ENCODE measurements at places on chromosomes 3 and 15. TPM values are rescaled to one million over a fixed set of nuclear protein-coding genes. Genes with fewer than 3 reads are reported as not detected.

CCDC14 gene
- total RNA-seq: 40.9 TPM

DNA sequence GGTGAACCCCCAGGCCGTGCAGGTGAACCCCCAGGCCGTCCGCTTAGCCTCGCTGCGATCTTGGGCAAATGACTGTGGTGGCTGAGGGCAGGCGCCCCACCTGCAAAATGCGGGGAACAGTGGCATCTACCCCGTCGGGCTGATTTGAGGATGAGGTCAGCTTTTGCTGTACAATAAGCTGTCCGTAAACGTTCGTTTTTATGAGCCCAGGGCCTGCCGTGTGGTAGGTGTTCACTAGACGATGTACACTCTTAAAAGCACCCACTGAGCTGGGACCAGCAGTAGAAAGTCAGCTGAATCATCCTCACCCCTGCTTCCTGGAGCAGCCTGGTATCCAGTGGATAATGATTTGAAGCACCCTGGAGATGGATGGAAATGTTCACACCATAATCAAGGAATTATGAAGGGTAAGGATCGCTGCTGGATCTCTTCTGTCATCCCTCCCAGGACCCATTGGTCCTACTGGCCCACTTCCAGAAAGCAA lies 943 bp upstream of the PCSK6 start:
- H3K4me3 ChIP-seq: no peak overlapping the region
- no peak for DNase-seq
- no peak overlapping the region for H3K27ac ChIP-seq

DNA sequence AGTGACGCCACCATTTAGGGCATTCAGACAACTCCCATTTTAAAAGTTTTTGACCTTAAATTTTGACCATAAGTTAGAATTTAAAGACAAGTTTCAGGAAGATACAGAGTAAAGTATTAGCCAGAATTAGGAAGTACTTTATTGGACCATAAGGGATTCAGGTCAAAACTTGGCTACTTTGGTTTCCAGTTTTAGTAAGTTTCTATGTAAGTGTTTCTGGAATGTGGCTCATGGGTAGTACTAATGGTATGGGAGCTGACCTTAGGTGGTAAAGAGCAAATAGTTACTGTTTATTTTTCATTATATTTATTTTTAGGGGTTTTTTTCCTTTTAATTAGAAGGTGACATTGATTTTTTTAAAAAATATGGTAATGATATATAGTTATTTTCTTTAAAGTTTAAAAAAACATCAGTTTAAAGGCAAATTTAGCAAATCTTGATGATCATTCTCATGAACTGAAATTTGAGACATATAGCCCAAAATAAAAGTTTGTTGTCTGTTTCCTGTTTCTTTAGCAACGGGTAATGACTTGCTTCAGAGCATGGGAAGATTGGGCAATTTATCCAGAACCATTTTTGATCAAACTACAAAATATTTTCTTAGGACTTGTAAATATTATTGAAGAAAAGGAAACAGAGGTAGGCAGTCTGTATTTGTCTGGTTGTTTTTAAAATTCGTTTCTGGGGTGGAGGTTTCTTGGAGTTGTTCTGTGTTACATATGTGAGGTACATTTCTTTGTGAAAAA lies 34.3 kb downstream of the U2SURP start:
- no peak overlapping the region for H3K27ac ChIP-seq
- no peak for DNase-seq
- H3K4me3 ChIP-seq: no peak overlapping the region
- H3K27me3 ChIP-seq: no peaks in the 10 kb centered on the region
- peaks cover 22% of the 10 kb centered on the region for H3K36me3 ChIP-seq

- H3K27ac ChIP-seq: no peak overlapping the region
- no peak overlapping the region for H3K4me3 ChIP-seq
- peak; percentile 81 for DNase-seq
- no peaks in the 10 kb centered on the region for H3K36me3 ChIP-seq
Observed at GRCh38 chr3:14319654-14320182, 82.7 kb upstream of the SLC6A6 start.

DNA sequence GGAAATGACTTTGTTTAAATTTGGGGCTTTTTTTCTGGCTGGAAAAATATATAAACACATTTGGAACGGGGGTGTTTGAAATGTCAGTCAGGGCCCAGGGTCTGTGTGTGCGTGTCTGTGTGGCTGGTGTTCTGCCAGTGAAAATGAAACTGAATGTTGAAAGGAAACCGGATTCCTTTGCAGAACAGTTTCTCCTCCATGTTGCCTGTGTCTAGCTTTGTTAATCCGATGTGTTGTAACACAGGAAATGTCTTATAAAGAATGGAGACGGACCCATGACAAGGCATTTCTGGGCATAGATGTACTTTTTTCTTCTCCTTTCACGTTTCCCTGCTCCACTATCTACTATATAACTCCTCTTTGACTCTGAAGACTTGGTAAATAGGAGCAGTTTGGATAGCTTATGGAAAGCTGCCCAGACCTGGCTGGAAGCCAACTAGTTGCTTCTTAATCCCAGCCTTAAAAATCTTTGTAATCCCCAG lies 2.8 kb downstream of the SQOR start:
- no peaks in the 10 kb centered on the region for H3K27me3 ChIP-seq
- H3K4me1 ChIP-seq: peaks cover 59% of the 10 kb centered on the region
- H3K27ac ChIP-seq: peak overlapping the region; percentile 100
- H3K36me3 ChIP-seq: no peaks in the 10 kb centered on the region
- peak; percentile 60 for DNase-seq
- H3K4me3 ChIP-seq: peak overlapping the region; percentile 88

DNA sequence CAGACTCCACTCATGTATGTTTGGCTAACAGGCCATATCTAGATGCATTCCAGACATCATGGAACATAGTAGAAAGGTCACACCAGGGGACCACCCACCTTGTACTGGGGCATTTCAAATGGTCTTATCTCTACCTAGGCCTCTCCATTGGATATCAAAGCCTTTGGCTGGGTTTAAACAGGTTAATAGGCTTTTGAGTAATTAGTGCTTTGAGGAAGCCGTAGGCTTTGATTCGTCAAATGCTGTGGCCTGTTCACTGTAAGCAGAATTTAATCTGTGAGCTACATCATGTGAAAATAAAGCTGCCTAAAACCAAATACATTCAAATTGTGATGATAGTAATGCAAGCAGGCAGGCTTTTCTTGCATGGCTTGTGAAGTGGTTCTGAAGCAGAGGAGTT lies 129.5 kb downstream of the ST8SIA2 start:
- no peak overlapping the region for H3K27ac ChIP-seq
- no peak overlapping the region for H3K4me3 ChIP-seq
- no peaks in the 10 kb centered on the region for H3K4me1 ChIP-seq

DNA sequence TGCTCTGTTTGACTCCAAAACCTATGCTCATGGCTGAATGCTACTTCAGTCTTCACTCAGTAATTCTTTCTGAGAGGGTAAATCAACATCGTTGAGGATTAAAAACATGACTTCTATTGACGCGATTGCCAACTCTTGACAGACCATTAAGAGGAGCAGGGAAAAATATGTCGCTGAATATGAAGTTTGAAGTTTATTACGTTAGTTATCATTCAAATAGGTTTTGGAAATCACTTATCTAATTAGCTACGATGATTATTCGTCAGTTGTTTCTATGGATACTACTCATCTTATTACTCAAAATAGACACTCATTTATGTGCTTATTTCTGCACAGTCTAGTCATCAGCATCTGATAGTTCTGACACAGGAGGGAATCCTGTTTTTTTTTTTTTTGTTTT lies 279.2 kb upstream of the TBL1XR1 start:
- no peak overlapping the region for H3K4me3 ChIP-seq
- DNase-seq: no peak
- no peaks in the 10 kb centered on the region for H3K27me3 ChIP-seq
- H3K4me1 ChIP-seq: peaks cover 17% of the 10 kb centered on the region
- H3K27ac ChIP-seq: no peak overlapping the region
- no peaks in the 10 kb centered on the region for H3K36me3 ChIP-seq

Measured in PC-3 (cell line).